Eye (tissue), 1 donor: ENCODE measurements at places on chromosomes 2 and 18.

- no peak for DNase-seq
Observed at GRCh38 chr18:63346480-63347183, 20.4 kb downstream of the KDSR start.

GRCh38 chr2:26989156-26989555 is 18.7 kb downstream of the MAPRE3 start:
- DNase-seq, result no peak

DNA sequence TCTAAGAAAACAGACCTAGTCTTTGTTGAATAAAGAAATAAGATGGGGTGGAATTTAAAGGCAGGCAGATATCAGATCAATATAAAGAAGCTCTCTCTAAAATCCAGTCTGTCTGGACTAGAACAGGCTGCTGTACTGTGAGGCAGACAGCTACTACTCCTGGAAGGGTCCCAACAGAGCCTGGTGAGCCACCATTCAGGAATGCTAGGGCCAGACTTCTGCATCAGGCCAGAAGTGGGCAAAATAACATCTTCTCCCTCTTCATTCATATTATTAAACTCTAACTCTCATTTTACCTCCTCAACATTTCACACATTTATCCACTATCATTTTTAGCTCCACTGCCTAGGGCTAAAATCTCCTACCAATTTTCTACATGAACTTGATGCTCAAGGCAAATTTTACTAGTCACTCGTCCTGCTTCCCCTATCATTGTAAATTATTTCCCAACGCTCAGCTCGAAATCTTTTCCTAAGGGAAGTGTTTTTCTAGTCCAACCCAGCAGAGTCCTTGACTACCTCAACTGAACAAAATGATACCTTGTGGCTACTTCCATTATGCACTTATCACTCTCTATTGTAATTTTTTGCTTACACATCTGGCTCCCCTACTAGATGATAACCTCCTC is 45.2 kb upstream of the GLS start:
- no peak for DNase-seq

DNA sequence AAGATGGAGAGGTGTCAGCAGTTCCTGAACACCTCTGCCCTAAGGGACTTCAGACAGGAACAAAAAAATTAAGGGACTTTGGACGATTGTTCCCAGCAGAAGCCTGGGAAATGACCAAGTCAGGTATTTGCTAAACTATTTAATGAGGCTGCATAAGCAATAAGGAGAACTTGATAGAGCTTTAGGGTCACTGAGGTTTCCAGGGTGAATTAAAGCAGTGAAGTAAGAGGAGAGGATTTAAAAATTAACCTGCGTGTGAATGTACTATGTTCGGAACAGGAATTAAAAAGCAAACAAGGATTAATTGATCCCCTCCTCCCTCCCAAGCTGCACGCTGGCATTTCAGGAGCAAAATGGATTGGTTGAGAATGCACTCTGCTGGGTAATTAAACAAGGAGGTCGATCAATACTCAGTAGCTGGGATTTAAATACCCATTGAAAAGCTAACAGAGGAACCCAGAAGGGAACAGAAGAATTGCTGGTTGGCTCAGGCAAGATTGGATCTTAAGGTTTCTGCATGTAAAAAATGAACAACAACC is 157.2 kb downstream of the RNF152 start:
- peak; percentile 48 for DNase-seq

DNA sequence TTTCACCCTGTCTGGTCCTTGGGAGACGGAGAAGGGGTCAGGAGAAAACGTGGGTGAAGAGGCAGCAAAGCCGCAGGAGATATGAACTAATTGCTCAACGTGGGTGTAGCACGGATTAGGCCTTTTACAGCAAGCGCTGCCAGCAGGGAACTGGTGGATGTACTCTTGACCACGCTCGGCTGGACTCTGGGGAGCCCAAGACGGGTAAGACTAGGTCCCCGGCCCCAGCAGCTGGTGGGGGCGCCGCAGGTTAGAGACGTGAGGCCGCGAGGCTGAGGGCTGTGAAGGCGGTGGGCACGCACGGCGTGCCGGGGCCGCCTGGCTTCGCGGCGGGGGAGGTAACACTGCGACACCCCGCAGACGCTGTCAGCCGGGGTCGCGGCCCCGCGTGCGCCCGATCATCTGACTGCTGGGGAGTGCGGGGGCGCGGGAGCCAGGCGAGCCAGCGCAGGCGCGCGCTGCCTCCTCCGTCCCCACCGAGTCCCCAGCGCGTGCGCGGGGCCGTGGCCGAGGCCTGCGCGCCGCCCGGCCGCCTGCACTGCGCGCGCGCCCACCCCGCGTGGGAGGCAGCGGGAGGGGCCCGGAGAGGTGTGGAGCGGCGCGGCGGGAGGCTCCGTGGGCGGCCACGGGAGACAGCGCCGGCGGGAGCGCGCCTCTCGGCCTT is at the start of gene CLIP4:
TSS of gene CLIP4 (plus strand) at position 470 of the 664 bp plus-strand sequence. CDS start 5,974 bp downstream, outside the sequence.
- DNase-seq, result peak; percentile 71

DNA sequence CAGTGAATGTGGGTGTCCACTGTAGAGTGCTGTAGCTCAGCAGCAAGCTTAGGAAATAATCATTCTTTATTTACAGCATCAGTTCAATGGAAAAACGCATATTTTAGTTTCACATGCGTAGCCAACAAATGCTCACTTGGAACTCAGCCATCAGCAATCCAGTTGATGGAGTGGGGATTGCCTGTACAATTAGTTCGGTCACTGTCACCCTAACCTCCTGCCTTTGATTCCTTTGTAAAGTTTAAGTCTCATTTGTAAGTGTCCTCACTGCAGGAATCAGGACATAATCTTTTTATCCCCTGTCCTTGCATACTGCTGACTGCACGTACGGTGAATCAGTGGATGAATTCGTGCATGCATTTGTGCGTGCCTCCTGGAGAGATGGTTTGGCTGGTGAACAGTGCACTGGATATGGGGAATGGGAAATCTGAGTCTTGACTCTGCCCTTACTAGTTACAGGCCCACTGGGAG is 55.9 kb downstream of the RAB31 start:
- DNase-seq, result peak; percentile 27

DNA sequence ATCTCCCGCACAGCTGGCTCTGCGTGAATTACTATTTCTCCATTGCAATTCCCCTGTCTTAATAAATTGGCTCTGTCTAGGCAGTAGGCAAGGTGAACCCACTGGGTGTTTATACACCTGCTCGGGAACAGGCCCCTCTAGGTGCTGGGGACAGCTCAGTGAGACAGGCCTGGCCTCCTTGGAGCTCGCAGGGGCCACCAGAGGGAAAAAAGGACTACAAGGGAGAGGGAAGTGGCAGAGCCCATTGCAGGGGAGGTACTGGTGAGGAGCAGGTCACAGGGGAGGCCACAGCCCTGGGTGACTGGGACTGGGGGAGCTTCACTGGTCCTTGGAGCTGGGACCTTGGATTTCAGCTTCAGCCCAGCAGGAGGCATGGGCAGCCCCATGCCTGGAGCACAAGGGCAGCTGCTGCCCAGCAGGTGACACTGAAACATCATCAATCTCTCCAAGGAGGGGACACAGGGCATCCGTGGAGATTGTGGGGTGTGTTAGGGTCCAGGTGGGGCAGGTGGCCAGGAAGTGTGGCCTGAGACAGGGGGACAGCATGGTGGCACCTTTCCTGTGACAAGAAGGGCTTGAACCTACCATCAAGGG is 31.2 kb downstream of the NGEF start:
- DNase-seq, result no peak

GRCh38 chr2:9762164-9762563 is 81.1 kb upstream of the TAF1B start:
- no peak for DNase-seq

DNA sequence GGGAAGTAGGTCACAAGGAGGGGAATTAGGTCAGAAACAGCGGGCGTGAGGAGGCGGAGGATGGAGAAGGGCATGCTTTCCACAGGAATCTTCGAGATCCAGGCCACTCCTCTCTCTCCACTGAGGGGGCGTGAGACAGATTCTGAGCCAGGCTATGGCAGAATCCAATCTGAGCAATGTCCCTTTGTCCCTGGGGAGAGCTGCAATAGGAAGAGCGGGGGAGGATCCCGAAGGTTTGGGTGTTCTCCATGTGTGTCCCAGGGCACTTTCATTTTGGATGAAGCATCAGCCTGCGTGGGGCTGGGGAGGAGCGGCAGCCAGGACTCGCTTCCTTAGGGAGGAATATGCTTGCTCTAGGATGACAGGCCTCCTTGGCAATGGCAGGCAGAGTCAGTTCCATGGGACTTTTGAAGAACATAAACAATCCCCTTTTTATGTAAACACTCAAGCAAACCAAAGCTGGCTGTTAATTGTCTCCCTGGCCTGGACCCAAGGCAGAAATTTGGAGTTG is 84.0 kb downstream of the LIPG start:
- DNase-seq, result peak; percentile 71

DNA sequence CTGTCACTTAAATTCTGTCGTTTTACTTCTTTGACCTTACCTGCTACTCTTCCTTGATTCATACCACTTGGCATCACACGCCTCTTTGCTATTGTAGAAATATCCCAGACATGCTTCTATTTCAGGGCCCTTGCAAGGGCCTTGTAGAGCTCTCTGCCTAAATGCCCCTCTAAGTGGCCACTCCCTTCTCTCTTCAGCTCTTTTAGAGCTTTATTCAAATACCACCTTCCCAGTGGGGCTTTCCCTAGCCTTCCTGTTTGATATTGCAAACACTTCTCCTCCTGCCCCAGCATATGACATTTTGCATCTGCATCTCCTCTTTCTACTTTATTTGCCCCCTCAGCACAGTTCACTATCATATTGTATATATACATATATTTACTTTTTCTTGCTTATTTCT is 54.0 kb downstream of the PELI1 start:
- no peak for DNase-seq

GRCh38 chr2:200203381-200203827 is 103.1 kb upstream of the SPATS2L start:
- DNase-seq, result no peak

DNA sequence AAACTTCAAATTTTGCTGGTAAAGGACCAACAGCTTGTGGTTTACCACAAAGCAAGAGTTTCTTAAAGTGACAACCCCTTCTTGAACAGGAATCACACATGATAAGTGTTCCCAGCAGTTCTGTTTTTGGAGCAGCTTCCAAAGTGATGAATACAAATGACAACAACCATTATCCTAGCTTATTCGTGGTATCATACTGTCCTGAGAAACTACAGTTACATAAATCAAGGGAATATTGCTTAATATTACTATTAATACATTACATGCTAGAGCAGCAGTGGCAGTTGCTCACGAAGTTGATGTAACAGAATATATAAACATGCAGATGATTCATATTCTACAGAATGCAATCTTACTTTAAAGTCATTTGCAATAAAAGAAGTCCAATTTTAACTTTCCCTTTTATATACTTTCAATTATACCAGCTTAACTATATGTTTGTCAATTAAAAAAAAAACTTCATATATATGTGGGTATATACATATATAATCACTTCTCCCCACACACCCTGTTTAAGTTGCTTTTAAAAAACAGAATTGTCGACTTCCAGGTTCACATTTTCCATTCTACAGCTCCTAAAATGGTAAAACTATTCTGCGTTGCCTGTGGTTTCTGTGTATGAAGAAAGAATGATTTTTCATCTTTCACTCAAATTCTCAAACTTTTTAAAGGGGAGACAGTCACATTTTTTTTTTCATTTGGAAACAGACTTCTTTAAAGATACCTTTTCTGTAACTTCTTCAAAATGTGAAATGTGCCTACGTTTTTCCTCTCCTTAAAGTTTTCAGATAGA is 713.6 kb downstream of the TDRD15 start:
- no peak for DNase-seq

GRCh38 chr2:203763938-203764664 is 57.7 kb downstream of the CD28 start:
- DNase-seq, result no peak

DNA sequence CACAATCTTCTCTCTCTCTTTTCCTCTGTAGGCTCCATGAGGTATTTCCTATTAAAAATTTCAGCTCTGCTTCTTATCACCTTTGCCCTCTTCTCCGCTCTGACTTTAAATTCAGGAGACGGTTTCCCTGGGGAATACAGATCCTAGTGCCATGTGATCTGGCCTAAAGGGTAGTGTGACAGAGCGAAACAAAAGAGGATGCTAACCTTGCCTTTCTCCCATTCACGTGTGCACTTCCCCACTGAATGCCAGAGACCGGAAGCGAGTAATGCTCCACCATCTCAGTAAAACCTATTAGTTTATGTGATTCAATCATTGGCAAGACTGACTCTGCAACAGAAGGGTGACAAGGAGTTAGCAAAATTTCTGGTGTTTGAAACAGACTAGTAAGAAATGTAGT is 358.3 kb downstream of the ZNF521 start:
- no peak for DNase-seq

DNA sequence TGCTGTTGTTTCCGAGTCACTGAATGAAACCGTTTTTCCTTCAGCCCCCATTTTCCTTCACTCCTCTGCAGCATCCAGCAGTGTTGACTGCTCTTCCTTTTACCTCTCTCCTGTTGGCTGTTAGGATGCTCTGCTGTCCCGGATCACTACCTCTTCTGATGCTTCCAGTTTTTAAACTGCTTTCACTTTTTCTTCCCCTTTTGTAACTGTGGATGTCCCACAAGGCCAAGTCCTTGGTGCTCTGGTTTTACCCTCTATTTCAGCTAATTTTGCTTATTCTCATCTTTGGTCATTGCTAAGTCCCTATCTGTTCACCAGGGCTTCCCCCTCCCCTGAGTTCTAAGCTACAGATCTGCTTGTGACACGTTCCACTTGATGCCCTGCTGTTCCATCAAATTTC is 39.4 kb upstream of the MAP4K3 start:
- no peak for DNase-seq

DNA sequence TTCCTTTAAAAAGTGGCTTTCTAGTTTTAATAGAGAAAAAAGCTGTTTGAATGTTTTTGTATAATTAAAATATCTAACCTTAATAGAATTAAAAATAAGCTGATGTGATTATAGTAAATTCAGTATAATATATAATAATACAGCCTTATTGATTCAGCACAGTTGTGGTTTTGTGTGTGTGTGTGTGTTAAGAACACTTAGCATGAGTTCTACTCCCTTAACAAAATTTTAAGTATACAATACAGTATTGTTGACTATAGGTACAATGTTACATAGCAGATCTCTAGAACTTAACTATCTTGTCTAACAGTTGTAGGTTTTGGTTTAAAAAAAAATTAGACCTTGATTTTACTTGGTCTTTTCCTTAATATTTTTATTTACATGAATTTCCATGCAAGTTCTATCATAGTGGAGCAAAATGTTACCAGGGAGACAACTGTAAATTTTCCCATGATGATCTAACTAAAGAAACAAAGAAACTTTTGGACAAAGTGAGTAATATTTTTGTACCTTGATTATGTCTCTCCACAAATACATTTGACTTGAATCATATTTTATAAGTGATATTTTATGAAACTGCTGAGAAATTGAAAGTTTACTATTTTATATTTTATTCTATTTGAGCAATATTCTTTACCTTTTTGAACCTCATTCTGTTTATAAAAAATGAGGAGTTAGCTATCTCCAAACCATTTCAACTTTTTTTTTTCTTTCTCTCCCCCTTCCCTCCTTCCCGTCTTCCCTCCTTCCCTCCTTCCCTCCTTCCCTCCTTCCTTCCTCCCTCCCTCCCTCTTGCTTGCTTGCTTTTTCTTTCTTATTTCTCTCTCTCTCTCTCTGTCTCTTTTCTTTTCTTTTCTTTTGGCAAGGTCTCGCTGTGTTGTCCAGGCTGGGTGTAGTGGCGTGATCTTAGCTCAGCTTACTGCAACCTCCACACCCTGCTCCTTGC is 46.3 kb downstream of the ZC3H6 start:
- no peak for DNase-seq

GRCh38 chr2:235463893-235464292 is 29.9 kb upstream of the AGAP1 start:
- no peak for DNase-seq

GRCh38 chr2:100197631-100198153 is 55.3 kb upstream of the AFF3 start:
- DNase-seq, result peak; percentile 89

- DNase-seq, result no peak
Observed at GRCh38 chr2:170258382-170258781, 80.4 kb downstream of the MYO3B start.

- DNase-seq, result no peak
Observed at GRCh38 chr2:51662187-51662586, 630.3 kb upstream of the NRXN1 start.
